Hepatocyte (in vitro differentiated cells): ENCODE measurements at places on chromosomes 2 and 18.

DNA sequence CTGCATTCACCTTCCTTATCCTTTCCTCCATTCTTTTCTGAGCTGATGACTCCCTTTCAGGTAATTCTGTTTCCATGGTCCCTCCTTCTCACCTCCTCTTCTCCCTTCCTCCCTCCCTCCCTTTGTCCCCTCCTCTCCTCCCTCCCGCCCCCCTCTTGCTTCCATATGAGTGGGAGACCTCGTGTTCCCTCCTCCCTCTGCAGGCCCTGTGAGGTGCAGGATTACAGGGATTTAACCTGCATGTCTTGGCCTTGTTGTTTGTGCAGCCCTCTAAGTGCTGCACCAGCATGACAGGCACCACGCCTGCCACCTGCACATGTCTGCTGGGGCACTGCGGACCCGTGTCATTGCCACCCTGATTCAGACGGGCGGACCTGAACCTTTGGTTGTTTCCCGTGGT lies 103.1 kb downstream of the SNTG2 start:
- no peak for DNase-seq

GRCh38 chr18:55588870-55589595 lies 1.0 kb upstream of the TCF4 start:
- DNase-seq, result no peak

- DNase-seq, result no peak
These were observed 1977.7 kb upstream of the LRRTM1 start for GRCh38 chr2:82282111-82282882.

DNA sequence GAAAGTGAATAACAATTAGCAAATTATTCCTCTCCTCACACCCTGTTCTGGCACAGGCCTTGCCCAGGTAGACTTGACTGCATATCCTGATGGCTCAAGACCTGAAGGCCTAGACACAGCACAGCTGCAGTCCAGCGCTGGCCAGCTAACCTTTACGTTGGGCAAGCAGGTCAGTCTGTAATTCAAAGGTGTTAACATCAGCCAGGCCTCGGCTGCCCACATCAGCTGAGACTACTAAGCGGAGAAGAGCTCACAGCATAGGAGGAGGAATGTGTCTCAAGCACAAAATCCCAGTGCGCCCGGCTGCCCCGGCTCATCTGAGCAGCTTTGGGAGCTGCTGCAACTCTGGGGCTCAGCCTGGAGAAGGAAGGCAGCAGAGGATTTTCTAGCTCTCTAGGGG lies 33.5 kb upstream of the OTOF start:
- DNase-seq, result no peak

DNA sequence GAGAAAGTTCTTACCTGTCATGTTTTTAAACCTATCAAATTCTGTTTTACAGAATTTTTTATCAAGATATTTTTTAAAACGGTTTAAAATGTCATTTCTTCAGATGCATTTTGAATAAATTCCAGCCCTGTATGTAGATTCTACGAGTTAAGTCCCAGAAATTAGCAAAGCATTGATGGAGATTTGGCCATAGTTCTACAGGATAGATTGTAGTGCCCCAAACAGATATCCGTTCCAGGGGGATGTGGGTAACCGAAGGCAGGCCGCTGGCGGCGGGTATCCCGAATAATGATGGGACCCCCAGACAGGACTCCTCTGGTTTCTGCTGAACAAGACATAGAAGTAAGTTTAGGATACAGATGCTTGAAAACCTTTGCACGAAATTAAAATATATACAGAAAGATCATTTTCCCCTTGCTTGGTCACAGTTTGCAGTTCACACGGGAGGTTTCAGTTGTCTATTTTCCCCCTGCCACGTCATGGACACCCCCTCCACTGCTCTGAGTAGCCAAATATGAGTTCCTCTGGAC lies 755 bp downstream of the NOL4 start:
- DNase-seq, result no peak

GRCh38 chr2:188475945-188476344 lies 184.3 kb downstream of the GULP1 start:
- no peak for DNase-seq

GRCh38 chr18:36589857-36590543 lies 238.8 kb downstream of the TPGS2 start:
- DNase-seq, result no peak

GRCh38 chr2:2015646-2016045 lies 271.3 kb upstream of the PXDN start:
- DNase-seq, result no peak

DNA sequence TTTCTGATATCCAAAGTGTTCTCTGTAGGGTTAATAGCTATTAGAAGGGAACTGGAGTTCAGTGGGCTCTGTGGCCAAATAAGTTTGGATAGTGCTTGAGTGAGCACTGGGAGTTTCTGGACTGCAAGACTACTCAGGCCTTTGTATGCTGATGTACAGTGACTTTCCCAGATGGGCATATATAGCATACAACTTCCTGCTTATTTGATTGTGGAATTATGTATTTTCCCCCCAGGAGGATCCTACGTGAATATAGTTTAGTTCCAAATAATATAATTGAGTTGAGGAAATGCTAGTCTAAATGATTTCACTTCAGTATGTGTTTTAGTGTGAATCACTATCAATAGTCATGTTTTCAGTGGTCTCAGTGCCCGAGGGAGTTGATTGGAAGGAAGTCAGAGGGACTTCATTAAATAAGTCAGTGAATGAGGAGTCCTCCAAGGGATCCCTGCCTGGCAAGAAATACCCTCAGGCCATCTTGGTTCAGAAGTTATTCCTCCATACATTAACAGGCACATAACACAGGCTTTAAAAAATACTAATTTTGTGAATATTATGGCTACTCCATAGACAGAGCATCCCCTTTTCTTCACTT lies 251.4 kb downstream of the PRKCE start:
- DNase-seq, result no peak

- DNase-seq, result no peak
These were observed 57.4 kb downstream of the SPP2 start for GRCh38 chr2:234107861-234108260.

- DNase-seq, result no peak
These were observed 546.4 kb upstream of the SOX11 start for GRCh38 chr2:5145801-5146200.

DNA sequence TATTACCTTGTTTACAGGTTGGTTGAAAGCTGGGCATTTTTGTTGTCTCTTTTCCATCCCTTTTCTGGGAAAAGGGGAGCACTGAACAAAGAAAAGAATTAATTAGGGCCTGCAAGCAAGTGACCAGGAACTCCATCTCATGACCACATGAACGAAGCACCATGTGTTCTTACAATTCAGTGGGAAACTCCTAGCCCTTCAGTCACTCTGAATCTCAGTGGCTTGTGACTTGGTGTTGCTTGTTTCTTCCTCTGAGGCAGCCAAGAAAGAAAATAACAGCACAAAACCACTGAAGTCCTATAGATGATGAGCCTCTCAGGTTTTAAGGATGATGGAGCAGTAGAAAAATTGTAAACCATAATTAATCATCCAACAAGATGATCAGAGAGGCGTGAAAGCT lies 129.1 kb upstream of the CAB39 start:
- no peak for DNase-seq

DNA sequence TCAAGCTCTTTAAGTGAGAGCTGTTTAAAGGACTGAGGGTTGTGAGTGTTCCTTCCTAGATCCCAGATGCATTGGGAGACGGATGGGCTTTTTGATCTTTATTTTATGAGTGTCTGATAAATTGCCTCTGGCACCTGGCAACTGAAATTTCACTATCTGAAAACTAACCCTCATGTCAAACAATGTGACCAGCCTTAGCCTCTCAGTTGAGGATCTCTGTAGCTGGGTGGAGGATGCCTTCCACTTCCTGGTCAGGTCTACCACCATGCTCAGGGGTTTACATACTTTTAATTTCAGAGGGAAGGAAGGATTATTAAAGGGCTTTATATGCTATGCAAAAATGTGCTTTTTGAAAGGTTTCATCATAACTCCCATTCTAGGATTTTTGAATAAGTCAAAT lies 70.5 kb upstream of the NT5C1B start:
- no peak for DNase-seq

DNA sequence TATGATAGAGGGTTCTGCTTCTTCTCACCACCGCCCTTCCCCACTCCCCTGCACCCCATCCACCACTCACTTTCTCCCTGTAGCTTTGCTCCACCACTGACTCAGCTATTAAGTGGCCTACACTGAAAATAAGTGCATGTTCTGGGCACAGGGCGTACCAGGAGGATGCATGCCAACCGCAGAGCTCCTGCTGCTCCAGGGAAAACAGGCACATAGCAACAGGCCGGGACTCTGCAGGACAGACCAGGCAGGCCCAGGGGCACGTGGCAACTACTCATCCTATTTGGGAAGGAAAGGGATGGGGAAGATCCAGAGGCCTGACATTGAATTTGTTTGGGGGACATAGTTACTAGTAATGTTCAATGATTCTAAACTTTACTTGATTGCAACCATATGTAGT lies 28.4 kb downstream of the ARL4C start:
- no peak for DNase-seq

- DNase-seq, result no peak
These were observed 455.0 kb upstream of the ST6GAL2 start for GRCh38 chr2:107340955-107341354.

DNA sequence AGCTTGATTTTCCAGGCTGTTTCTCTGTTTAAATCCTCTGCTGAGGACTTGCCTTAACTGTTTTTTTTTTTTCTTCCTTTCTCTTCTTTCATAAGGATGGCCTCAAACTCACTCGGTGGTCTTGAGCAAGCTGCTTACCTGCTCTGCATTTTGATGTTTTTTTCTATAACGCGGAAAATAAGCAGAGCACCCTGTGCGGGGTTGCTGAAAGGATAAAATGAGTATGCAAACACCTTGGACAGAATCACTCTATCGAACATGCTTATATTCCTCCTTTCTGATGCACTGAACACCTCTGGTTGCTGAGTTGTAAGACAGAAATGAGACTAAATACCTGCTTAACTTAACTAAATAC lies 41.1 kb upstream of the DSC1 start:
- DNase-seq, result no peak

DNA sequence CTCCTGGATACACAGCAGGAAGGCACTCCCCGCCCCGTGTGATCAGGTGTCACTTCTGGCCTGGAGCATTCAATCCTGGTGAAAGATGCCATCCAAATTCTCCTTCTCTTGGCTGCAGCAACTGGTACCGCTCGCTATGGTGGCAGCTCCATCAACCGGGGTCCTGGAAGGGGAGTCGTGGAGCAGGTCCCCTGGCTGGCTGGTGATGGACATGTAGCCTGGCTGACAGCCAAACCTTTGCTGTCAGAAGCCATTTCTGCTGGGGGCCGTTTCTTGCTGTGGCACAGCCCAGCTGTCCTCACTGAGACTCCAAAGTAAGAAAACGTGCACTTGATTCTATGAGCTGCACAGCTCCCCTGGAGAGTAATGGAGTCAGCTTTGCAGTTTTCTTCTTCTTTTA lies 7.1 kb upstream of the CYS1 start:
- DNase-seq, result peak; percentile 6

GRCh38 chr2:224126440-224126839 lies 87.4 kb upstream of the SERPINE2 start:
- no peak for DNase-seq

DNA sequence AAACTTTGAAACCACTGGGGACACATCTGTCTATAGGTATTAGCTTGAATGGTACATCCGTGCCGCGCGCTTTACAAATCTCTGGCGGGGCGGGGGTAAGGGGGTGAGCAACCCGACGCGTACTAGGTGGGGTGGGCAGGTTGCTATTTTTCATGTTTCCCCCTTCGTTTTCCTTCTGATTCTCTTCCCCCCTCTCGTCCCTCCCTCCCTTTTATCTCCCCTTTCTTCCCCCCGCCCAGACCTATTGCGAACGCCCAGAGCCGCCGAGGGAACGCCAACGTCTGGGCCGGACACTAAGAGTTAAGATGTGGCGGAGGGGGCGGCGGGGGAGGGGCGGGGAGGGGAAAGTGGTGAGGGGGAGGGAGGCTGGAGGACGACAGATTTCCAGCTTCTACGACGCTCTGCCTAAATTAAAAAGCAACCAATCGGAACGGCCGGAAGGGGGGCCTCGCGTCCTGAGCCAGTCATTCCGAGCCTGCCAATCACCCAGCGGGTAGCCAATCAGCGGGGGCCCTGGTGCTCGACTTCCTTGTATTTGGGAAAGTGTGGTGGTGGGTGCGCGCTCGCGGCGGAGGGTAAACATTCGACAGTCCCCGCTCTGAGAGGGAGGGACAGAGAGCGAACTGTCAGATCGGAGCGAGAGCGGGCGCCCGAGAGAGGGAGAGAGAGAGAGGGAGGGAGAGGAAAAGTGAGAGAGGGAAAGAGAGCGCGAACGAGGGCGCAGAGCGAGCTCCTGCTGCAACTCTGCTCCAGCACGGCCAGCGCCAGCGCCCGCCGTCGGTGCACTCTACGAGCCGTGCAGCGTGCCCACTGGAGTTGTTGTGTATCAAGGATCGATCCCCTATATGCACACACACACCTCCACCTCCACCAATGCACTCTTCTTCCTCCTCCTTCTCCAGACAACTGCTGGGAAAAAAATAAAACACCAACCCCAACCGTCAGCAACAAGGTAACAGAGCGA lies at the start of gene POU3F3:
TSS of gene POU3F3 (plus strand) at position 582 of the 964 bp plus-strand sequence. CDS start 1,396 bp downstream, outside the sequence.
- DNase-seq, result peak; percentile 73

- DNase-seq, result no peak
These were observed 402.0 kb downstream of the ADCYAP1 start for GRCh38 chr18:1306641-1307040.

DNA sequence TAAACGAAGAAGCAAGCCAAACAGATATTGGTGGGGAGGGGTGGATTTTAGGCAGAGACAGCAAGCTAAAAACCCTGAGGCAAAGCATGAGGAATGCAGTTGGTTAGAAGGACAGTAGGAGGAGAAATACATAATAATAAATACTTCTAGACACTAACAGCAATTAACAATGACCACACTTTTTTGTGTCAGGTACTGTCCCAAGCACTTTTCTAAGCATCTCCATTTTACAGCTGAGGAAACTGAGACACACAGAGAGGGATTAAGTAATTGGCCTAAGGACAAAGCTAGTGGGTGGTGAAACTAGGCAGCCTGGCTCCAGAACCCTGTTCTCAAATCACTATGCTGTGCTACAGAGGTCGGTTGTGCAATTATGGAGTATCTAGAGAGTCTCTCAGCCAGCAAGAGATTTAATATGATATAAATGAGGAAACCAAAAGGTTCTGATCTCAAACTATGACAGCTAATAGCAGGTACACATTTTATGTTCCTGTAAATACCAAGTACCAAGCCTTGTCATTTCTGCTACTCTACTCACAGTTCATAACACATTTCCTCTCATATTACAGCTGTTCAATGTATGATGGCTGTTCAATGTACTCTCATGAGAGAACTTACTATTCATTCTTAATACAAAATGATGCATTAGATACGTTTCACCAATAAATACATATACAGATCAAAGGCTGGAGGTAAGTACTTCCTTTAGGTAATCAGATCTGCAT lies 5.3 kb downstream of the MAP4K3 start:
- no peak for DNase-seq

DNA sequence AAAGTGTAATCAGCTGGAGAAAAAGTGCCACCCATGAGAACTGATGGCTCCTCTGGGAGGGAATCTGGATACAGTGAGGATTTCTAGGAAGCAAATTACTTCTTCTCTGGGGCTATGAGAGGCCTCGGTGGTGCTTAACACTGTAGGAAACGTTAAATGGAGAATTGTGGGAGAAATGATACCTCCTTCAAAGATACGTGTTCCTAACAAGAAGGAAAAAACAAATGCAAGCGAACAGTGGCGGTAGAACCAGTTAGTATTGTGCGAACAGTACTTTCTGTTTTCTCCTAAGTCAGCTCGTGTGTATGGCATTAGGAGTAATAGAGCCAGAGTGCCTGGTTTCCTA lies 587 bp upstream of the MTIF2 start:
- DNase-seq, result no peak

GRCh38 chr2:69131983-69132675 lies 119.2 kb downstream of the ANTXR1 start:
- DNase-seq, result no peak

GRCh38 chr2:190822043-190822442 lies 58.6 kb upstream of the GLS start:
- no peak for DNase-seq

GRCh38 chr2:68152681-68153347 lies 4.9 kb upstream of the PNO1 start:
- no peak for DNase-seq
